Suppressor macrophage treated with lipopolysaccharide for 4 hours (primary cell): ENCODE measurements at places on chromosomes 13 and 19.

- DNase-seq = no peak
These were observed 28.1 kb downstream of the KEAP1 start for GRCh38 chr19:10474962-10475451.

DNA sequence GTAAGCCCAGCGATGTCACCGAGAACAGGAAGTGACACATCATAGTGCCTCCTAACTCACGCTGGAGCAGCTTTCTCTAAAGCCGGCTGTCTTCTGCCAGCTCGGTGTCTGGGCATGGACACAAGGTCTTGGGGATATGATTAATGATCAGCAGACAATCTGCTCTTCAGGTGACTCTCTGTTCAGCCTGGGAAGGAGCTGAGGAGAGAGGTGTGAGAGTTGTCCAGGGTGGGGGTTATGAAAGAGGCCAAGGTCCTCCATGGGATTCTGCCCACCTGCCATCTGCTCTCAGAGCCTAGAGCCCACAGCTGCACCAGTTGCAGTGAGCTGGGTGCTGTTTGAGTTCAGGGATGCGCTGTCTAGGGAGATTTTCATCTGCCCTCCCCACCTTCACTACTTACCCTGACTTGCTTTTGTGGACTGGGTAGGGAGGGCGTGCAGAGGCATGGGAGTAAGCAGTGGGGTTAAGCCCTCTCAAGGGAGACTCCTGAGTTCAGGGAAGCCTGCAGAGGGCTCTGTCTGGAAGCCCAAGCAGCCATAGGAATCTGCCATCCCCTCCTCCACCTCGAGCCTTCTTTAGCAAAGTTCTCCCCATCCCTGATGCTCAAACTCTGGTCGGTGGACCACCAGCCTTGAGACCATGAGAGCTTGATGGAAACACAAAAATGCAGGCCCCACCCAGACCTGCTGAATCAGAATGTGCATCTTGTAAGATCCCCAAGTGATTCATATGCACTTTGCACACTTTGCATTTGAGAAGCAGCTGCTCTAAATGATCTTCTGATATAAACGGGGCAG is 539.7 kb downstream of the RFC3 start:
- DNase-seq = no peak

DNA sequence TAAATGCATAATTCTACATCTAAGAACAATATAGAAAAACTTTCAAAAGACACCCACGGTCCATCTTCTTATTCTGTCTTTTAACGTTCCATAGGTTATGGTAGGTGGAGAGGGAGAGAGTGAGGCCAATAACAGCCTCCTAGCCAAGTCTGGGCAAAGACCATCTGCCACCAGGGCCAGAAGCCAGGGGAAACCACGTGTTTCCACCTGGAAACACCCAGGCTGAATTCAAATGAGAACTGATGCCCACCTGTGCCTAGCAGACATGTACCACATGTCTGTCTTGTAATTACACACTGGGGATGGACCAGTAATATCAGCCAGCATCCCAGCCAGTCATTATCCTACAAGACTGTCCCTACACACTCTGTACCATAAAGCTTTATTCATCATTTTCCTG is 1573.1 kb downstream of the EFNB2 start:
- DNase-seq = no peak

DNA sequence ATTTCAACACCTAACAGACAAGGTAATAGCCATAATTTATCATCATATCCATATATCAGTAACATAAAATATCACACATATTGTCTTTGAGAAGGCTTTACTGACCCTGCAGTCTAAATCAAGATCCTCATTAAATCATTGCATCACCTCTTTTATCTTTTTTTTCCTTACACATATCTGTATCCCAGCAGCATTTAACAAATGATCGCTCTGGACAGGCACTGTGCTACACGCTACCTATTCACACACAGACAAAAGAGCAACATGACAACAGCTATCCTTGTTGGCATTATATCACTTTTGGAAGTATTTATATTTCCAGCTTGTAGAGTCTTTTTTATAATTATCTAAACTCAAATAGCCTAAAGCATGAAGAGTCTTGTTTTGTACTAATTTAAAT is 73.3 kb upstream of the NBEA start:
- no peak for DNase-seq

DNA sequence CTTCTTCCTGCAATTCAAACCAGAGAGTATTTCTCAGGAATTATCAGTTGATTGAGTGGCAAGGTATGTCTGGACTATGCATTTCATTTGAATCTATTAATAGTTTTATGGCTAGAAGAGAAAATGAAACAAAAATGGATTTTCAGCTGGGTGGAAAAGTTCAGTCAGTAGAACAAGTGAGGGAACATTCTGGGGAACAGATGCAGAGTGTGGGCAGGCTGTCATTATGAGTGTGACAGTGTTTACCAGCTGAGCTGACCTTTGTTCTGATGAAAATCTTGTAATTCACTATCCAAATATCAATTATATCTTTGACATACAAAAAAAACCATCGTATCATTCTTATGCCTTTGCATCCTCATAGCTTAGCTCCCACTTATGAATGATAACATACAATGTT is 2.6 kb upstream of the CLC start:
- DNase-seq = peak; percentile 16

DNA sequence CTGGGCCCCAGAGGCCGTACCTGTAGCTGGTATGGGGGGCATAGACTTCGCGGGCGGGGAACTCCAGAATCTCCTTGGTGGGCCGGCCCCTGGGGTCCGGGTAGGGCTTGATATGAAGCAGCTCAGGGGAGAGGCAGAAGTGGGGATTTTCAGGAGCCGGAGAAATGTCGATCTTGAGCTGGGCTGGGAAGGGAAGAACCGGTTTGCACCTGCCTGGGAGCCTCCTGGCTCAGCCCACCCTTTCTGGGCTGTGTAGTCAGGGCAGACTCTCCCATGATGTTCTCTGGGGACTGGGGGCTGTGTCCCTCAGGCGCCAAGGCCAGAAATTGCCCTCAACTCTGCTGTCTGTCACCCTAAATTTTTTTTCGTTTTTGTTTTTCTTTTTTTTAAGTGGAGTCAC is 2.6 kb downstream of the ANGPTL8 start:
- no peak for DNase-seq

DNA sequence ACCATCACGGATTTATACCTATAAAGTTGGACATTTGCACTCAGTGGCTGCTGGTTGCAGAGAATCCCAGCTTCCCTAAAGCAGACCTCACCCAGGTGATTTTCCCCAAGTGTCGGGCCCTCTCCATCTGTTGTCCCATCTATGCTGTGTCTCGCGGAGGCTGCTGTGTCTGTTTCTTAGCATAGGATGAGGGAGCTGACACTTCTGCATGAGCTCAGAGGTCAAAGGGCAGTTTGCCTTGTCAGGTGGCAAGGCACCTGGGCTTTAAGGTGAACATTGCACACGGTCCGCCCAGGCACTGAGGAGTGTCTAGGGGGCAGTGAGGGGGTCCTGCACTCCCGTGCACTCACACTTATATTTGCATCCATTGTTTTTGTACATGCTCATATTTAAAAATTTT is 151.6 kb downstream of the ZIC5 start:
- no peak for DNase-seq

- no peak for DNase-seq
These were observed 36.4 kb downstream of the RCBTB2 start for GRCh38 chr13:48496271-48497161.

GRCh38 chr19:5623397-5624017 is 624 bp downstream of the SAFB start:
- DNase-seq = no peak

GRCh38 chr13:48949566-48950500 is 25.9 kb upstream of the FNDC3A start:
- DNase-seq = no peak

DNA sequence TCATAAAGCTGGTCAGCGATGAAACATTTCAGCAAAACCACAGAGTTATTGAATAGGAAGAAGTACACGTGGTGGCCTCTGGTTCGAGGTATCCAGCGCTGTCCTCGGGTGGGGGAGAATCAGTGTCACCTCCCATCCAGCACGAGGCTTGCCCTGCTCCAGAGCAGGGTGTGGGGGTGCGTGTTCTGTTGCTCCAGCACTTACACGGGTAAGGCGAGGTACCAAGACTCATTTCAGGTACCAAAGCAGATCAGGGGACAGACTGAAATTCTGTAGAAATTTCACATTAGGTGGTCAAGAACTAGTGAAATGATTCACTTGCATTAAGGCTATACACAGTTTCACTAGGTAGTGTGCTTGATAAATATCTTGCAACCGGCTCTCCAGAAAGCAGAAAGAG is 164.2 kb upstream of the SOX1 start:
- DNase-seq = no peak

DNA sequence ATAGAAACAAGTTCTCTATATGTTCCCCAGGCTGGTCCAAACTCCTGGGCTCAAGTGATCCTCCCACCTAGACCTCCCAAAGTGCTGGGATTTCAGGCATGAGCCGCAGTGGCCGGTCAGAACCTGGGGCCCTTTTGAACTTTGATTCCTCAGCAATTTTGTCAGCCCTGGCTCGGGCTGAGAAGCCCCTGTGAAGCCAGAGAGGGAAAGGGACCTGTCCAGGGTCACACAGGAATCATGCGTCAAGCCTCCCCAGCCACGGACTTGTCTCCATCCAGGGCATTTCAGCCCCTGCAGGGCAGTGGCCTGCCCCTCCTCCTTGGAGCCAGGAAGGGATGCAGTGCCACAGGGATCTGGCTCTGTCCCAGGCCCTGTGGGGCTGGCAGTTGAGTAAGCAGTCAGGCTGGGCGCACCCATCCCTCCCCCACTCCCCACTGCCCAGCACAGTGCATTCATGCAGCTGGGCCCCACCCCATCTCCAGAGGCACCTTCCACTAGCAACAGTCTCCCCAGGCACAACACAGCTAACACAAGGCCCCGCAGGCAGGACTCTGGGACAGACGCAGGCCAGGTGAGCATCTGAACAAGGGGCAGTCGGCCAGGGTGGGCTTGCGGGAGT is at the start of gene CAPS:
TSS of gene CAPS (plus strand) at position 516 of the 619 bp plus-strand sequence. CDS start 153 bp downstream, outside the sequence.
- DNase-seq = no peak
